ENCODE measurements at places on chromosomes 11 and 22. TPM values are rescaled to one million over a fixed set of nuclear protein-coding genes. Genes with fewer than 3 reads are reported as not detected.

DNA sequence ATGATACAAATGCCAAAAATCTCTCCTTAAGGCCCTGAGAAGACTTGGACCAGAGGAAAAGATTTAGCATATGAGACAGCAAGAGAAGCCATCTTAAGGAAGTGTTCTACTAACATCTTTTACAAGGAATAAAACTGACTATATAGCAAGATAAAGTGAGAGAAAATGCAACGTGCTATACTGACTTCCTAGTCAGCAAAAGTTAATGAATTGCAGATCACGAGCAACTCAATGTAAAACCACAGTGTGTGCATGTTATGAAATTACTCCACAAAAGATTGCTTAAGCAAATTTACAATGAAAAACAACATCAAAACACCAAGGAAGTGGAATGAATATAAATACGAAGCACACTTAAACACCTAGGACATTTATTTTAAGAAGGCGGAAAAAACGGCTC is 187.5 kb downstream of the CADM1 start:
- no peak overlapping the region for H3K27ac ChIP-seq
- no peak overlapping the region for H3K4me3 ChIP-seq
- no peaks in the 10 kb centered on the region for H3K27me3 ChIP-seq
- H3K4me1 ChIP-seq, result no peaks in the 10 kb centered on the region

- H3K4me3 ChIP-seq, result no peak overlapping the region
- H3K36me3 ChIP-seq, result no peaks in the 10 kb centered on the region
- peaks cover 8% of the 10 kb centered on the region for H3K4me1 ChIP-seq
- H3K27me3 ChIP-seq, result no peaks in the 10 kb centered on the region
- H3K27ac ChIP-seq, result no peak overlapping the region
Observed at GRCh38 chr11:73652046-73652730, 5.8 kb downstream of the PLEKHB1 start.

DNA sequence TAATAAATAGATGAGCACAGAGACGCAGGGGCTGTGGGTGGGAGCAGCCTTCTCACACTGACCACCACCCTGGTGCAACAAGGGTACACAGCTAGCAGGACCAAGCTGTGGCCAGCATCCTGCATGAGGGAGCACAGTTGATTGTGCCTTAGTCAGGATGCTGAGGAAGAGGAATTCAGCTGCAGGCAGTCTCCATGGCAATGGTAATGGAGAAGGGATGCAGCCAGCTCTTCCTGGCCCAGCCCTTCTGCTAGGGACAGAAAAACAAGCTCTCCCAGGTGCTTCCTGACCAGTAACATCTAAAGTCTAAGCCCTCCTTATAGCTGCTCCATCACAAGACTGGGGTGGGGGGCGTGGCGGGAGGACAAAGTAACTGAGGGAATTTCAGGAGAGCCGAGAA is 363.5 kb downstream of the BUD13 start:
- no peak overlapping the region for H3K4me3 ChIP-seq
- no peak for DNase-seq
- no peak overlapping the region for H3K27ac ChIP-seq
- no peaks in the 10 kb centered on the region for H3K36me3 ChIP-seq

GRCh38 chr11:101442171-101442570 is 141.6 kb downstream of the TRPC6 start:
- H3K4me3 ChIP-seq, result no peak overlapping the region
- H3K27me3 ChIP-seq, result no peaks in the 10 kb centered on the region
- H3K4me1 ChIP-seq, result no peaks in the 10 kb centered on the region
- DNase-seq, result no peak
- H3K27ac ChIP-seq, result no peak overlapping the region

DNA sequence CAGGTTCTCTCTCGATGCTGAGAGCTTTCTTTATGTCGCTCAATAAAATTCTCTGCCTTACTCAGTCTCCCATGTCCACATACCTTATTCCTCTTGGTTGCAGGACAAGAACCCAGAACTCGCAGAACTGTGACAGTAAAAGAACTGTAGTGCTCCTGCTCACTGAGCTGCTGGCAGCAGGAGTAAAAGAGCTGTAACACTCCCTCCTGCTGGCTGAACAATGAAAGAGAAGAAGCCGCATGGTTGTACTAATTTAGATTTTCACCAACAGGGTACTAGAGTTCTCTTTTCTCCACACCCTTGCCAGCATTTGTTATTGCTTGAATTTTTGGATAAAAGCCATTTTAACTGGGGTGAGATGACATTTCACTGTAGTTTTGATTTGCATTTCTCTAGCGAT is 433.2 kb downstream of the GUCY1A2 start:
- H3K36me3 ChIP-seq, result no peaks in the 10 kb centered on the region
- no peaks in the 10 kb centered on the region for H3K4me1 ChIP-seq
- no peak overlapping the region for H3K27ac ChIP-seq
- no peaks in the 10 kb centered on the region for H3K27me3 ChIP-seq

GRCh38 chr11:6721343-6721742 is 38.2 kb upstream of the MRPL17 start:
- H3K36me3 ChIP-seq, result peaks cover 18% of the 10 kb centered on the region
- H3K27ac ChIP-seq, result peak overlapping the region; percentile 10
- peaks cover 90% of the 10 kb centered on the region for H3K4me1 ChIP-seq

GRCh38 chr22:43116932-43117331 is 6.4 kb downstream of the BIK start:
- no peak overlapping the region for H3K4me3 ChIP-seq
- no peak for DNase-seq
- no peaks in the 10 kb centered on the region for H3K36me3 ChIP-seq

- H3K27me3 ChIP-seq, result no peaks in the 10 kb centered on the region
- H3K36me3 ChIP-seq, result no peaks in the 10 kb centered on the region
- H3K27ac ChIP-seq, result no peak overlapping the region
- no peaks in the 10 kb centered on the region for H3K4me1 ChIP-seq
Observed at GRCh38 chr11:47606731-47607130, 12.5 kb upstream of the C1QTNF4 start.

DNA sequence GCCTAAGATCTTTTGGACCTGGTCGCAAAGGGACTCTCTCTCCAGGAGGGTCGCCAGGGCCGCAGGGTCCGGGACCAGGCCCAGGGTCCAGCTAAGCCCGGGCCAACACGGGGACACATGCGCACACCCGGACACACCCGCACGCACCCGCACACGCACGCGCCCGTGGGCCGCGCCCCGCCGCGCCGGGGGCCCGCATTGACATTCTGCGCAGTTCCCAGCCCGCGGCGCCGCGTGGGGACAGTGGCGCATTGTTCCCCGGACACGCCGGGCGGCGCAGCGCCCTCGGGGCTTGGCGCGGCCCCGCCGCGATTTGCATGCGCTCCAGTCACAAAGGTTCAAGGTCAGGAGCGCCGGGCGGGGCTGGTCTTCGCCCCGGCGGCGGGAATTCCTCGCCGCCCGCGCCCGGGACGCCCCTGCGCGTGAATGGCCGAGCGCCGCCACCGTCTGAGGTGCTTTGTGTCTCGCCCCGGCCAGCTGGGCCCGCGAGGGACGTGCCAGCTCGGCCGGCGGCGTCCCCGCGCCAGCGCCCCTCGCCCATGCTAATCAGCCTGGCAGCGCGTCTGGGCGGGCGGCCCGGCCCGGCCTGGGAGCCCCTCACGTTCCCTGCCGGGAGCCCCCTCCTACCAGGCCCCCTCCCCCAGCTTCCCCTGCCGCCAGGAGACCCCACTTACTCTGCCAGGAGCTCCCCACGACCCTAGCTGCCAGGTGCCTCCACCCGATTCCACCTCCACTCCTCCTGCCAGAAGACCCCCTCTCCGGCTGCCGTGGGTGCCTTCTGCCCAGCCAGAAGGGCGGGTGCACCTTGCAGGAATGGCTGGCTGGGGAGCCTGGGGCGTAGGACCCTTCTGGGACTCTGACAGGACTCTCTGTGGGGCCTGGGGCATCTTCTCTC is 50.5 kb upstream of the WNT7B start:
- DNase-seq, result no peak
- H3K4me1 ChIP-seq, result no peaks in the 10 kb centered on the region
- no peak overlapping the region for H3K4me3 ChIP-seq

- no peaks in the 10 kb centered on the region for H3K27me3 ChIP-seq
- no peaks in the 10 kb centered on the region for H3K36me3 ChIP-seq
Observed at GRCh38 chr11:9462806-9463537, 2.2 kb downstream of the ZNF143 start.

GRCh38 chr11:126293726-126294125 is 10.1 kb upstream of the DCPS start:
- H3K4me1 ChIP-seq, result no peaks in the 10 kb centered on the region
- no peaks in the 10 kb centered on the region for H3K27me3 ChIP-seq
- H3K4me3 ChIP-seq, result no peak overlapping the region
- H3K36me3 ChIP-seq, result peaks cover 38% of the 10 kb centered on the region
- H3K27ac ChIP-seq, result no peak overlapping the region

GRCh38 chr11:113673550-113674396 is 32.3 kb downstream of the TMPRSS5 start:
- H3K36me3 ChIP-seq, result no peaks in the 10 kb centered on the region
- DNase-seq, result no peak
- no peaks in the 10 kb centered on the region for H3K4me1 ChIP-seq

DNA sequence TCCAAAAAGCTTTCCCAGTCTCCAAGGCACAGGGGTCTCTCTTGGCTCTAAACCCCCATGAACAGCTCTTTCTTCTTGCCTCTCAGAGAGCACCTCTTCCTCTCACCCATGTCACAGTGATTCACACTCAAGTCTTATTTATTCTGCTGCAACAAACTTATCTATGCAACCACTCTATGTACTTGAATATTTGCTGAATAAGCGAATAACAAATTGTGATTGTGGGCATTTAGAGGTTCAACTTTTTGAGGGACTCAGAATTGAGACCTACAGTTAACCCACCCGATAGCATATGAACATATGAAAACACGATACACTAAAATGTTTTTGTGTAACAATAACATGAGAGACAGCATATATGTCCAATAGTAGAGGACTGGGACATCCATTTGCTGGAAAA is 137.1 kb upstream of the NARS2 start:
- H3K4me1 ChIP-seq, result no peaks in the 10 kb centered on the region
- no peak overlapping the region for H3K4me3 ChIP-seq
- H3K27me3 ChIP-seq, result no peaks in the 10 kb centered on the region
- no peaks in the 10 kb centered on the region for H3K36me3 ChIP-seq
- no peak for DNase-seq

GRCh38 chr22:38144025-38144405 is 33.5 kb upstream of the BAIAP2L2 start:
- no peak for DNase-seq
- no peaks in the 10 kb centered on the region for H3K36me3 ChIP-seq
- H3K4me3 ChIP-seq, result no peak overlapping the region
- no peaks in the 10 kb centered on the region for H3K27me3 ChIP-seq
- no peak overlapping the region for H3K27ac ChIP-seq

DNA sequence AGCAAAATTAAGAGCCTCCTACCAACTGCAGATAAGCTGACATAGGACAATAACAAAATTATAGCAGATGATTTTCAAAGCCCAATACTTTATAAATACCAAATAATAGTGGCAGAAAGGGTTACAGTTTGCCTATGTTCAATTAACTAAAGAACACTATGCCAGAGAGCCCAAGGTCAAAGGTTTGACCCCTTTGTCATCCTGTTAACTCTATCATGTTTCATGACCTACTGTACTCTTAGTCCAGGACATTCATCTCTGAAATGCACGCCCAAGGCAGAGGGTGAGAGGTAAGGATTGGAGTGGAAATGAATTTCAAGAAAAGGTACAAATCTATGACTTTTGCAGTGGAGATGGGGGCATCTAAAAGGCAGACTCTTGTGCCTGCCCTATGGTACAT is 70.6 kb downstream of the DDIAS start:
- H3K4me3 ChIP-seq, result no peak overlapping the region
- H3K4me1 ChIP-seq, result peaks cover 7% of the 10 kb centered on the region
- H3K27ac ChIP-seq, result no peak overlapping the region
- no peaks in the 10 kb centered on the region for H3K36me3 ChIP-seq
- H3K27me3 ChIP-seq, result no peaks in the 10 kb centered on the region

- no peak for DNase-seq
- no peaks in the 10 kb centered on the region for H3K27me3 ChIP-seq
Observed at GRCh38 chr11:46855167-46855566, 9.1 kb upstream of the CKAP5 start.

DNA sequence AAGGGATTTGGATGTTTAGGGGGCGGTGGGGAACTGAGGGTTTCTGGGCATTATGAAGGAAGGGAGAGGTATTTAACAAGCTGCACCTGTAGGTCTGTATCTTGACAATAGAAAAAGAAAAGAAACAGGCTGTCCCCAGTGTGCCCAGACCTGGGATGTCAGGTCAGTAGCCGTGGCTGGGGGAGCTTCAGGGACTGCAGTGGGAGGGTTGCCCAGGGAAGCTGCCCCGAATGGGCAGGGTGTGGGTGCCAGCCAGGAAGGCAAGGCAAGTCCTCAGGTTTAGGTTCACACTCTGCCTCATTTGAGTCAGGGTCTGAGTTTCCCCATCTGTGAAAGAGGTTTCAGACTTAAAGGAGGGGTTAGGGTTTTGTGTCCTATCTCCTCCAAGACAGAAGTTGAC is 1.5 kb downstream of the INPP5J start:
- H3K27me3 ChIP-seq, result no peaks in the 10 kb centered on the region
- DNase-seq, result no peak
- H3K4me1 ChIP-seq, result no peaks in the 10 kb centered on the region
- no peak overlapping the region for H3K27ac ChIP-seq

GRCh38 chr11:119864836-119865235 is 135.8 kb upstream of the NECTIN1 start:
- no peaks in the 10 kb centered on the region for H3K27me3 ChIP-seq
- no peak for DNase-seq
- H3K4me3 ChIP-seq, result no peak overlapping the region
- no peaks in the 10 kb centered on the region for H3K4me1 ChIP-seq

DNA sequence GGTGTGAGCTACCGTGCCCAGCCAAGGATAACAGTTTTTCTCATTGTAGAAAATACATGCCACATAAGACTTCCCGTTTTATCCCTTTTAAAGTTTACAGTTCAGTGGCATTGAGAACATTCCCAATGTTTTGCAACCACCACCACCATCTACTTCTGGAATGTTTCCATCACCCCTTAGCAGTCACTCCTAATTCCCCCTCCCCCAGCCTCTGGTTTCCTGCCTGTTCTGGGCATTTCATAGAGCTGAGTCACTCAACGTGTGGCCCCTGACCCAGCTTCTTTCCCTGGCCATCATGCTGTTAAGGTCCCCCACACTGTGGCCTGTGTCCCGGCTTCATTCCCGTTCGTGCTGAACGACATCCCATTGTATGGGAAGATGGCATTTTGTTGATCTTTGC is 30.7 kb downstream of the FGF4 start:
- DNase-seq, result no peak
- no peak overlapping the region for H3K27ac ChIP-seq
- no peak overlapping the region for H3K4me3 ChIP-seq
- H3K36me3 ChIP-seq, result no peaks in the 10 kb centered on the region

The IFITM5 gene
- total RNA-seq, result not detected

The CENPM gene
- 12.0 TPM for total RNA-seq

The TMPRSS4 gene
- total RNA-seq, result not detected

The CEP126 gene
- 2.6 TPM for total RNA-seq

The H19 gene
- not detected for total RNA-seq

The UBQLNL gene
- 0.47 TPM for total RNA-seq

Data from CD4-positive, alpha-beta memory T cell (primary cell).